Kidney (tissue), 22 donors: ENCODE measurements at places on chromosomes 1 and 21.

DNA sequence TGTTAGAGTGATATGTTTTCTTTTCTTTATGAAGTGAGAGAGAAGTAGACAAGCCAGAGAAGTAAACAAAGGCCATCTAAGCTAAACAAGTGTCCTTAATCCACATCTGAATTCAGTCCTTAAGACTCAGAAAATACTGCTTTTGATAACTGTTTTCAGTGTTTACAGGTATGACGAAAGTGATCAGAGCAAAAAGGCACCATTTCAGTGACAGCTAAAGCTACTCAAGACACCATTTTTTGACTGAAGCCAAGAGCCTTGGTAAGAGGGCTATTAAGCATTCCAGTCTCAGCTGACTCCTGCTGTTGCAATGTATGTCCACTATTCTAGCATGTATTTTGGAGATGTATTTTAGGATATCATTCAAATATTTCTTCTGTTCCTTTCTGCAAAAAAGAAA is 4.1 kb downstream of the KMO start:
- DNase-seq: no peak

GRCh38 chr1:17696417-17697301 is 58.5 kb upstream of the ACTL8 start:
- DNase-seq: no peak

GRCh38 chr1:109931189-109931731 is 20.6 kb downstream of the CSF1 start:
- DNase-seq: peak; percentile 93

- no peak for DNase-seq
These were observed 938.9 kb upstream of the ADGRL4 start for GRCh38 chr1:79945391-79945790.

DNA sequence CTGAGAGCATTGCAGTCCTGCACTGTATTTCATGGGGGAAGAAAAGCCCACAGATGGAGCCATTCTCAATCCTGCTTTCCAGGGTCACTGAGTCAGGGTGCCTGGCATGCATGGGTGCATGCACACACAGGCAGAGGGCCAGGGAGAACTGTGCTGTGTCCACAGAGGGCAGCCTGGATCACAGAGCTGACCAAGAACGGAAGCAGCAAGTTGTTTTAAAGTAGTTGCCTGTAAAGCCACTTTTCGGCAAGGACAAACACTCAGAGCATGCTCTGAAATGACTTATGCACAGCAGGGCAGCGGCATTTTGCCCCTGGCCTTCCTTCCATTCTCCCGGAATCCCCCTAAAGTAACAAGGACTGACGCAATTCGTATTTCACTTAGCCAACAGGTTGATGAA is 3.6 kb downstream of the ERG start:
- DNase-seq: peak; percentile 77

DNA sequence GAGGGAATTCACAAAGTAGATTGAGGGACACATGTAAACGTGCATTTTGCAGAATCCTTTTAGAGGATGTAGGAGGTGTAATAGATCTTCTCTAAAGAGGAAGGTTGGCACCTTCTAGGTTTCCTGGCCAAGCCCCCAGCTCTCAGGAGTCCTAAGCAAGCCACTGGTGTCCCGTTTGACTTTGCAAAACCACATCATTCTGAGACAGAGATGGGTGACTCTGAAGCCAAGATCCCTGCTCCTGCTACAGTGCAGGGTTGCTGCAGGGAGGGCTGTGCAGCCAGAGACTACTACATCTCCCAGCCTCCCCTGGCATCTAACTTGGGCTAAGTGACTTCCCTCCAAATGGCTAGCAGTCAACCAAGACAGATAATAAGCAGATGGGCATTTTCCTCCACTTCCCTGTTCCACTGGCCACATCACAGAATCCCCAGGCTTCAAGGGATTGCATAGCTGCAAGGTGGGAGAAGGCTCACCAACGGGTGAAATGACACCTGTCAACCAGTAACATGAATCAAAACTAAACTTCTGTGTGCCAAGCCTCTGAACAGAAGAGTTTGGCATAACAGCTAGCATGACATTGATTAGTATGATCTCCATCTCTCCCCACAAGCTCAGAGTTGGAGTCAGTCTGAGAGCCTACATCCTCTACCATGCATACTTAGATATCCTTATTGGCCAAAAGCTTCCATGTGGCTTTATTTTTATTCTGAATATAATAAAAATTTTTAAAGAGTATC is 129.6 kb upstream of the COA6 start:
- no peak for DNase-seq

DNA sequence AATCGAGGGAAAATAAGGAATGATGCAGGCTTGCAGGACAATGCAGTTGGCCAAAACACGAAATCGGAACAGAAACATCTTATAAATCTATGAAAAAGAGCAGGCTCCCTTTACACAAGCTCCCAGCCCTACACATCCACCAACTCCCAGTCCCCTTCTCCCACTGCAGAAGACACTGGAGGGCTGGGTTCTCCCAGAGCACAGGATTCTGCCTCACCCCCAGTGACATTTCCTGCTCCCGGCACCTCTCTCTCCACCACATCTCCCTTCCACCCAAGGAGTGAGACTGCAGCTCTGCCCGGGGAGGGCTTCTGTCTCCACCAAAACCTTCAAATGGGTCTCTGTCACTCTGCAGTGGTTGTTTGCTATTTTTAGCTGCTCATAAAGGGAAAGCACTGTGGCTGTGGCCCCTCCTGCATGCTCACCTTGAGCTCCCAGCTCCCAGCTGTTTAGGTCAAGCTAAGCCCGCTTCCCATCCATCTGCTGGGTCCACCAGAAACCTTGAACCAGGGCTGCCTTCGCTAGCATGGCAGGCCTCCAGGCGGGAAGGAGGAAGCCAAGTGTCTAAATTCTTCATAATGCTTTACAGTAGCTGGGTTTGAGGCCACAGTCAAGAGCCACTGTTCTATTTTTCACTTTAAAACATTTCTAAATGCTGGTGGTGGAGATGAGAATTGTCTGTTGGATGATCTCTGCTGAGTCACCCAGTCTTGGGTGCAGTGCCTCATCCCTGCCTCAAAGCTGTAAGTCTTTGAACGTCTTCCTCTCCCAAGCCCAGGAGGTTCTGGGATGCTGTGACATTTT is 3.3 kb upstream of the C2CD2 start:
- DNase-seq: no peak

DNA sequence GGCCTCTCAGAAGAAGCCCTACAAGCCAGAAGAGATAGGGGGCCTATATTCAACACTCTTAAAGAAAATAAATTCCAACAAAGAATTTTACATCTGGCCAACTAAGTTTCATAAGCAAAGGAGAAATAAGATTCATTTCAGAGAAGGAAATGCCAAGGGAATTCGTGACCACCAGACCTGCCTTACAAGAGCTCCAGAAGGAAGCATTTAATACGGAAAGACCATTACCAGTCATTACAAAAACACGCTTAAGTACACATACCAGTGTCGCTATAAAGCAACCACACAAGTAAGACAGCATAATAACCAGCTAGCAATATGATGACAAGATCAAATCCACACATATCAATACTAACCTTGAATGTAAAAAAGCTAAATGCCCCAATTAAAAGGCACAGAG is 704.9 kb upstream of the CHRM3 start:
- DNase-seq: no peak

DNA sequence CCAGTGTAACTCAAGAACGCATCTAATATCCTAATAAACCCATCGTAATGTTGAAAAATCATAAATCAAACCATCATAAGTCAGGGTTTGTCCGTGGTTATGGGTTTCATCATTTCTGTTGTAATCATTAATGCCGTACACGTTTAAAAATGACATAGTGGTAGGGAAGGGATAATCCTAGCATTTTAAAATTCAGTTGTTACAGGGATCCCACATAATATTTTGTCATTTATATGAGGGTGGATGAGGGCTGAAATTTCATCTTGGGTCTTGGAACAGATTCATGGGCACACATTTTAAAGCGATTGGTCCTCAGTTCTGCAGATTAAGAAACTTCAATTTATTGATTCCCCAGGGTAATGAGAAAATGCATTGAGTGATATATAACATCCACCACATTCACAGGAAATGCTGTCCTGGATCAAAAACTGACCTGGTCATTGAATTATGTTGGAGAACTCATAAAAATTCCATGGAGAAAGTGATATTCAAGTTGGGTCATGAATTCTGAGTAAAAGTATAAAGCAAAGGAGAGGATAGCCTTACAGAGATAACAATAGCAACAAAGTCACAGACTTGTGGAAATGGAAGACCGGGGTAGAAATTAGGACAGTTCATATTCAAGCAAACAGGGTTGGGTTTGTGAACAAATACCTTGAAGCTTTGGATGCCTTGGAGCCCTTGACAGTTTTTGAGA is 1527.3 kb upstream of the TPTE start:
- DNase-seq: no peak

DNA sequence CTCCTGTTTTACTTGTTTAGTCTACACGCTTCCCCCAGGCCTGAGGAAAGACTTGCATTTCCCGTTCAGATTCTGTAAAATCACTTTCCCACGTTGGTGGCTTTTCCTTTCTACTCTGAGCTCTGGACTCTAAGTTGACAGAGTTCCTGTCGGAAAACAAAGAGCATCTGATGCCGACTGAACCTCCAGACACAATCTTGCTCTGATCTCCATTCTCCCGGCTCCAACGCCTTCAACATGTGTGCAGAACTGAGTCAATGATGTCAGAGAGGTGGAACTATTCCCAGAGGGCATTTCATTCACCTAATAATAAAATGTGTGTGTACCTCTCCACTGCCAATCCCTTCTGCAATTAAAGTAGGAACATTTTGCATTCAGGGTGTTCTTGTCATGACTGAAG is 147.7 kb downstream of the MIS18A start:
- no peak for DNase-seq

GRCh38 chr1:57272150-57272549 is 151.7 kb downstream of the DAB1 start:
- DNase-seq: no peak

DNA sequence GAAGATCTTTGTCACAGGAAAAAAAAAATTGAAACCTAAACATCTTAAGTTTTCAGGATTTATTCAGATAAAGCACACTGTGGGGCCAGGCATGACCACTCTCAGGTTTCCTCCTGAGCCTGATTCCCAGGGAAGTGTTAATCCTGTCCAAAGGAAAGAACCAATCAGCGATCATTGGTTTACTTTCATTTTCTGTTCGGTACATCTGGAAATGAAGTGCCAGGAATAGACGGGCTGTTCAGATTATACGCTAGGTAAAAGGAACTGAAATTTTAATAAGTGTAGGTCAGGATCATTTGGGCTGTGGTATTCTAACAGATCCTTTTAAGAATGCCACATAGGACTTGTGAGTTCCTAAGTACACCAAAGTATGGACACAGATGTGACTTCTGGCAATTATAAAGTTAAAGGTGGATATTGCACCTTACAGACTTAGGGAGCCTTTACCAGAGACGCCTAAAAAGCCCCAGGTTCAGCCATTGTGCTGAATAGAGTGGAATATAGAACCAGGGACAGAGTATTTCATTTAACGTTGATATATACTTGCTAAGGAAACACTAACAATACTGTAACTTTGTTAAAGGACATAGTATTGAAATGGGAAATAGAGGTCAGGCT is 9.3 kb upstream of the CACYBP start:
- DNase-seq: no peak

DNA sequence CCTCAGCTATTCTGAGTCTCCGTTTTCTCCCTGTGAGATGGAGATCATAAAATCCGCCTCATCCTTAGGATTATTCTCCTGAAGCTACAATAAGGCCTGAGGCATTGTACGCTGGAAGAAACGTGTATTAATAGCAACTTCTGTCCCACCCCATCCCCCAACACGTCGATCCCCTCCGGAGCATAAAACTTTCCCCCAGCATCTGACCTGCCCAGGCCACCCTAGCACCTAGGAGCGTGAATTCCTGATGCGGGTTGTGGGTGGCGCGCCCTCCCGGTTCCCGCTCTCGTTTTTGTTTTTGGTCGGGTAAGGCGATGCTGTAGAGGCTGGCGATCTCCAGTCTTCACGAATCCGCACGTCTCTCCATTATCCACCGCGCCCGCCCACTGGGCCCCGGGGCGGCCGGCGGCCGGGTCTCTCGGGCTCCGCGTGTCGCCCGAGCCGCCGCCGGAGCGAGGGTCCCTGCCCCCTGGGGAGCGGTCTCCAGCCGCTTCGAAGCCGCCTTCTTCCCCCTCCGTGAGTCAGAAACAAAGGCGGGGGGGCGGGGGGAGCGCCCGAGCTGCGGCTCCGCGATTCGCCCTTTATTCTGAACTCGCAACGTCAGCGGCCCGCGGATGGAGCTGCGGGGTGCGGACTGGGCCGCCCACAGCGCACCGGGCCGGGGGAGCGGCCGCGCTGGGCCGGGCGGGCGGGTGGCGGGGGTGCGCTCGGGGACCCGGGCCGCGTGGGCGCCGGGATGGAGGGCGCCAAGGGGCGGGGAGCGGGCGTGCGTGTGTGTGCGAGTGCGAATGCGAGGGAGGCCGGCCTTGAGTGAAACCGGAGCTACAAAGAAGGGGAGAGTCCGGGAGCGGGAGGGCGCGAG is at the start of gene PLEKHO1:
PLEKHO1 (plus strand) TSS at position 646 of the 862 bp plus-strand sequence. CDS start 342 bp downstream, outside the sequence.
- peak; percentile 82 for DNase-seq

GRCh38 chr1:179300112-179300511 is 6.5 kb downstream of the SOAT1 start:
- no peak for DNase-seq

DNA sequence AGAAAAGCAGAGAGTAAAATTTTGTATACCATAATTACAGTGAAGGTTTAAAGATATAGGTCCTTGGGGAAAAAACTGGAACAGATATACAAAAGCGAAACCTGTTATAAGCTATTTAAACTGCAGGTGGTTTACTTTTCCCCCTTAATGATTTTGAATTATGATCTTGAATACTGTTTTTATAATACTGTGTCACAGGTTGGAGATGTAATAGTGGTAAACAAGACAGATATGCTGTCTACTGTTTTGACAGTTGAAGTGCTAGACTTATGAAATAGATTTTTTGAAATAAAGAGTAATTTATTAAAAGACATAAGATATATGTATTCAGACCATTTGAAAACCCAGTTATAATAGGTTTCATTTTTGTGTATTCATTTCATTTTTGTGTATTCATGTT is 129.4 kb downstream of the CD247 start:
- DNase-seq: no peak

- no peak for DNase-seq
These were observed 3.9 kb downstream of the UAP1 start for GRCh38 chr1:162565460-162565859.

DNA sequence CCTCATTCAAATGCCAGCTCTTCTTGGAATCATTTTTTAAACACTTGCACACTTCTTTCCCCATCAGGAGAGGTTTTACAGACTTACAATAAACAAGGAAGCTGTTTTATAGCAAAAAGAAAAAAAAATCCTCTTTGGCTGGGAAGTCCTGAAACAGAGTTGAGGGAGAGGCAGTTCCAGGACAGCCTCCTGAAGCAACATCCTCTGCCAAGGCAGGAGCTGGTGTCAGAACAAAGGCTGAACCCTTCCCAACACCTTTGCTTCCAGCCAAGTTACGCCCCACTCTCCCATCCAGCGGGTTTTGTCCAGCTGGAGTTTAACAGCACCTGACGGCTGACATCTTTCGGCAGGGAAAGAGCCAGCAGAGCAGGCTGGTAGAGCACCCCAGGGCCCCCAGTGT is 287.8 kb downstream of the RRAGC start:
- no peak for DNase-seq

DNA sequence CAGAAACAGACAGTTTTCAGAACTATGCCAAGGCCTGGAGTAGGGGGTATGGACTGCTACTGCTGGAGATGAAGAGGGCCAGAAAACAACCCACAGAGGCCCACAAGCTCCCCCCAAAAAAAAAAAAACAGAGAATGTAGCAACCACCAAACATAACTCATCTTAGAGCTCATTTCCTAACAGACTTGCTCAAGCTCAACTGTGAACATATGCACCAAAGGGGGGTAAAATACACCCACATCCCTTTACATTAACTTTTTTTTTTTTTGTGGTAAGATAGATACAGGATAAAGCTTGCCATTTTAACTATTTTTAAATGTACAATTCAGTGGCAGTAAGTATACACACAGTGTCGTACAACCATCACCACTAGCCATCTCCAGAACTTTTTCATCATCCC is 36.0 kb downstream of the SEC16B start:
- no peak for DNase-seq
